ENCODE measurements at places on chromosomes 4 and X.

- peak; percentile 38 for DNase-seq
Observed at GRCh38 chr4:54882616-54883015, 224.9 kb downstream of the KIT start.

GRCh38 chr4:30600246-30601017 lies 119.7 kb upstream of the PCDH7 start:
- peak; percentile 38 for DNase-seq

DNA sequence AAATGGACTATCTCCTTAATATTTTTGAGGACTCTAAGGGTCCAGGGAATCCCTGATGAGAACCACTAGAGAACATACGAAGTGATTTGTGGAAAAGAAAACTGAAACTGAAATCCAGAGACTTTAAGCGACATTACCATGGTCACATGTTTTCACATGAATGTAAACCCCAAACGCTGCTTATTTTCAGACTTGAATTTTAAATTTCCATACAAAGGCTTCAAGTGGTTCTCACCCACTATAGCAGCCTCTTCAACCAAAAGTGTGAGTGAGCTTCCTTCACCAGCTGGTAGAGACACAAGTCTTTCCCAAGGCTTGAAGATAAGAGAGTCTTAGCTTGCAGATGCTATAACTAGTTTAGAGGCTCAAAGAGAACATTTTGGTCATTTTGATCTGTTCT lies 232.7 kb downstream of the MGST2 start:
- no peak for DNase-seq

GRCh38 chr4:65656008-65656407 lies 14.3 kb downstream of the EPHA5 start:
- DNase-seq = no peak

GRCh38 chr4:112953262-112953661 lies 96.2 kb upstream of the ANK2 start:
- no peak for DNase-seq

DNA sequence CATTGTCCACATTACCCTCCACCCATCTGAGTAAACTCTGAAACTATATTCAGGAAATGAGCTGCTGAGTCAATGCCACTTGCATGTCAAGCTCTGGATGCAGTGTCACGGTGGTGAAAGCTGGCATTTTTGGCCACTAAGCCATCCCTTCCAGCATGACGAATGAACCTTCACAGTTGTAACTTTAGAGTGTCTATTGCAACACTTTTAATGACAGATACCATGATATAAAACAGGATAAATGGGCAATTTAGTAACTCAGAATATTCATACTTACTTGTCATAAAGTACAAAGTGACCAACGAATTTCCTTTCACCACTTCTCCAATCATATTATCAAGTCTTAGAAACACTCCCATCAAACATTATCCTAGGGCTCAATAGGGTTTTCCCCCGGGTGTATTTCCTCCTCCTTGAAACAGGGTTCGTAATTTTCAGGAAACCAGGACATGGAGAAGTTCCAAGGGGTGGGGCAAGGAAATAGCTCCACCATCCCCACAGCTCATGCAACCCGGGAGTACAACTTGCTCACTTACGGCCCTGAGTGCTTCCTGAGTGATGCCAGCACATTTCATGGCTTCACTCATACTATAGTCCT lies 73.1 kb downstream of the MTHFD2L start:
- peak; percentile 89 for DNase-seq

- DNase-seq = no peak
Observed at GRCh38 chr4:139331185-139331584, 28.9 kb upstream of the NDUFC1 start.

DNA sequence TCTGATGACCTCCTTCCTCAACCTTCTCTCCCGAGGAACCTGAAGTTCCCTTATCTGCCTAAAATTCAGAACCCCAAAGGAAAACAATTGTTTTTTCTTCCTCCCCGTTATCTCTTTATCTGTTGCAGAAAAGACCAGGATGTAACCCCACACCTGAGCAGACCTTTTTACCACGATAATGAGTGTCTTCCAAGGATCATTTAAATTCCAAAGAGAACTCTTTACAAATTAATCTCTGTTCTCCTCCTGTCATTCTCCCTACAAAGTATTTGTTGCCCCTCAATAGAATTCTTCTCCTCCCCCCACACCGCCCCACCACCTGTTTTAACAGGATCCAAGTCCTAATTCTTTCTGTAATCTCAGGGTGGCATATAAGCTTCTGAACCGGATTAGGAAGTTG lies 78.5 kb upstream of the NLGN4X start:
- DNase-seq = no peak

DNA sequence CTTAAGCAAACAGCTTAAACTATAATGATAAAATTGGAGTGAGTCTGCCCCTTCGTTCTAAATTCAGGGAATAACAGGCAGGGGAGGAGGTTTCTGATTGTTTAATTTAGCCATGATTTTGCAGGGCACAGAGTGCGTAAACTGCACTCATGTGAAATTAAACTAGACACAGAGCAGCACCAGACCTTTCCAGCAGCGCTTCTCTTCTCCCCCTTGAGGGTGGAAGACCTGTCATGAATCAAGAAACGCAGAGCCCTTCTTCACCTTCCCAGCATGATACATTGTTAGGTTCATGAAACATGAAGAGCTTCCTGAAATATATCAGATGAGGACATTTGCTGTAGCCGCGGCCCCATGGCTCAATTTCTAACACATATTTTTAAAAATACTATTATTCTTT lies 63.1 kb downstream of the FAM114A1 start:
- no peak for DNase-seq

DNA sequence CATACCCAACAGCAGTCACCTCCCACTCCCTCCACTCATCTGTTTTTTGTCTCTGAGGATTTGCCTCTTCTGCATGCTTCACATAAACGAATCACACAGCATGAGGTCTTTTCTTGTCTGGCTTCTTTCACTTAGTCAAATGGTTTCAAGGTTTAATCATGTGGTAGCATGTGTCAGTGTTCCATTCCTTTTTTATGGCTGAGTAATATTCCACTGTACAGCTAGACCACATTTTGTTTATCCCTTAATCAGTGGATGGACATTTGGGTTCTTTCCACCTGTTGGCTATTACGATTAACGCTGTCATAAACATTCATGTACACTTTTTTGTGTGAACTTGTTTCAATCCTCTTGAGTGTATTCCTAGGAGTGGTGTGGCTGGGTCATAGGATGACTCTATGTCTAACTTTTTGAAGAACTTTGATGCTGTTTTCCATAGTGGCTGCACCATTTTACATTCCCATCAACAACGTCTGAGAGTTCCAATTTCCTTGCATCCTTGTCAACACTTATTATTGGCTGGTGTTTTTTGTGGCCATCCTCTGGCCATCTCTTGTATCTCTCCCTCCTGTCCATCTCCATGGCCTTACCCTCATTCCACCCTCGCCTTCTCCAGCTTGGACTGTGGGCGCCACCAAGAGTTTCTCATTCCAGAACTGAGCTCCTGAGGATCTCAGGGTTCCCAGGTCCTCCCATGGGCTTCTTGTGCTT lies 12.4 kb upstream of the NSG1 start:
- no peak for DNase-seq

- no peak for DNase-seq
Observed at GRCh38 chrX:9532349-9532748, 67.5 kb downstream of the TBL1X start.

DNA sequence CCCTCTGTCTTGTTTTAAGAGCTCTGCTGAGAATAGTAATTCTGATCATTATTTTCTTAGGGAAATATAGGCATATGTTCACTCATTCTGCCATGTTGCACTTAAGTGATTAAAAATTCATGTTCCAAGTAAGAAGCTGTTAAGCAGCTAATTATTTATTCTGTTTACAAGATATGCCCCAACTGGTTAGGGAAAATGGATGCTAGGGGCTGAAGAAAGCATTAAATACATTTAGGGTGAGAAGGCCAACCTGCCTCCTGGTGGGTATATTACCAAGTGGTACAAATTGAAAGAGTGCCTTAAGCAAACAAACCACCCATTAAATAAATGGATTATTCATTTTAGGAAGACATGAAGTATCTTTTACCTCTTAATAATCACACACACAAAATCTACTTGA lies 392.6 kb upstream of the EPHA5 start:
- no peak for DNase-seq

- DNase-seq = peak; percentile 35
Observed at GRCh38 chr4:141853091-141853764, 216.8 kb downstream of the IL15 start.

GRCh38 chrX:136055651-136056221 lies 70.5 kb downstream of the SLC9A6 start:
- DNase-seq = peak; percentile 90

GRCh38 chr4:161285461-161285860 lies 878.3 kb downstream of the FSTL5 start:
- DNase-seq = no peak

DNA sequence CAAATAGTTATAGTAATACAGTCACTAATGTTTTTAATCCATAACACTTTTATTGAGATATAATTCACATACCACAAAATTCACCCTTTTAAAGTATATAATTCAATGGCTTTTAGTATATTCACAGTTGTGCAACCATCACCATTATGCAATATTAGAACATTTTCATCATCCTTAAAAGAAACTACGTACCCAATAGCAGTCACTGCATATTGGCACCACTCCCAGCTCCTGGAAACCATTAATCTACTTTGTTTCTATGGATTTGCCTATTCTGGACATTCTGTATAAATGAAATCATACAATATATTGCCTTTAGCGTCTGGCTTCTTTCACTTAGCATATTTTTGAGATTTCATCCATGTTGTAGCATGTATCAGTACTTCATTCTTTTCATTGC lies 99.3 kb downstream of the AMMECR1 start:
- peak; percentile 40 for DNase-seq

GRCh38 chr4:182000077-182000476 lies 243.1 kb upstream of the TENM3 start:
- DNase-seq = no peak

DNA sequence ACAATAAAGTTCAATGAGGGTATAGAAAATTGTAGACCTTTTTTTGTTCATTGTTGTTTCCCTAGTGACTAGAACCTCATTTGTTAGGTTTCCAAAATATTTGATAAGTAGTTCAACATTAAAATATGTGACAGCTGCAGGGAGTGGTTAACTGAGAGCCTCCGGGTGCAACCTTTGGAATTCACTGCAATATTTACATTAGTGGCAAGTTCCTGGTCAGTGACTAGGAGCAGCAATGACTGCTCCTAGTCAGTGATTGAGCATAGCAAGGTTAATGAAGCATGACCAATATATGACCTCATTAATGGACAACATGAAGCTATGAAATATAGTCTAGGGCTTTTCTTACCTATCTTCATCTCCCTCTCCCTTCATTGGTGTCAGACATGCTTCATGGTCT lies 65.8 kb upstream of the FAM47A start:
- no peak for DNase-seq

GRCh38 chrX:46863072-46863471 lies 26.2 kb downstream of the RP2 start:
- no peak for DNase-seq

DNA sequence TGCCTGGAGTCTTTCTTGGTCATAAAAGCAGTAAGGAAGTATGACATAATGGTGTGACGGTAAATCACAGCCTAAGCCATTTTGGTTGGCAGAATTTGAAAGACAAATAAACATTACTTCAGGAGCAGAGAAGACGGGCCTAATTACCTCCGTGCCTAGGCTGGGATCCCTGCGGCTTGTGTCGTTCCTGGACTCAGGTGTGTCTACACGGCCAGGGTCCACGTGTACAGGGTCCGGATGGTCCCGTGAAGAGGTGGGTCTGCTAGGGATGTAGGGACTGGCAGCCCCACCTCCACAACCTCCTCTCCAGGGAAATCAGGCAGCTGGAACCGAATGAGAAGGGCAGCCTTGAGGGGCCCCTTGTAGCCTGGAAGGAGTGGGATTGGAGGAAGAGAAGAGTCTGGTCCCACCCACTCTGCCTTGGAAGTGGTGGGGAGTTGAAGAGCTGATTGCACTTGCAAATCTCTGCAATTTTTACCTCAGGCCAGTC lies 55.4 kb upstream of the PLAC1 start:
- DNase-seq = no peak

DNA sequence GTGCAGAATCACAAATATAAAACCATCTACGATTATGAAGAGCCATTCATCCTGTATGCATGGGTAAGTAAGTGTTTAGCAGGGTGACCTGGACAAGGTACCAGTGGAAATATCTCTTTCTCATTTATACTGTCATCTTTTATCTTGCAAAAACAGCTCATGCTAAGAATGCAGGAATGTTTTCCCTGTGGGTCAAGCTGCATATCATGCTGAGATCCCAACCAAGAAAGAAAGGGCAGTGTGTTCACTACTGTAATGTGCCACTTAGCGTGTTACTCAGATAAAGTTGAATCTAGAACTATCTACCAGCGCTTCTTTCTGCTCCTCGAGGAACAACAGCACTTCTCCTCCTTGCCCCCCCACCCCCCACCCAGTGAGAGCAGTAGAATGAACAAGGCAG lies 212.7 kb upstream of the TBL1X start:
- no peak for DNase-seq

DNA sequence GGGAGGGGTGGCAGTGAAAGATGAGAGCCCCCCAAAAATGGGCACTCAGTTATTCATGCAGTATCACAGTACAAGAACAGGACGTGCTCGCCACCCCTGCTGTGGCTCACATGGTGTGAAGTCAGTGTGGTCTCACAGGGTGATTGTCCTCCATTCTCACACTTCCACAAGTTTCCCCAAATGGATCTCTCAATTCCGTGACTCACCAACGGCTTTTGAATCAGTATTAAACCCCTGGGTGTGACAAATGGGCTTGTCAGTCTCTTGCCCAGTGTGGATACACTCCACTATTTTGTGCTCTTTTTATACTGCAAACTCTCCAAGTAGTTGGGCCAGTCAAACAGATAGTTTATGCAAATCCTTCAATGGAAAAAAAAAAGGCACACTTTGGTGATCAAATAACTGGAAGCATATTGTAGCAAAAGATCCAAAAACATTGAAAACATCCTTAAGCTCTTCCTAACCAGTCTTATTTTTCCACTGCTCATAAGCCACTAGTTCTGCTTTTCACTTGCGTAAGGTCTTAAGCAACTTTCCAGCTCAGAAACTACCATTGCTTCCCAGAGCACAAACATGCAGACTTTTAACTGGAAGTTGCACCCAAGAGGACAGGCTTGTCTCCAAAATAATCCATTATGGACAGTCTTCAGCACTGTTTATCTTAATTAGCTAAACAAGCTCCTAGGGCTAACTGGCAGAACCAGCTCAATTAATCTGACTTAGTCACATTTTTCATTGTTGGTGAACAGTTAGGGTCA lies 365.7 kb downstream of the PPP3CA start:
- peak; percentile 67 for DNase-seq

DNA sequence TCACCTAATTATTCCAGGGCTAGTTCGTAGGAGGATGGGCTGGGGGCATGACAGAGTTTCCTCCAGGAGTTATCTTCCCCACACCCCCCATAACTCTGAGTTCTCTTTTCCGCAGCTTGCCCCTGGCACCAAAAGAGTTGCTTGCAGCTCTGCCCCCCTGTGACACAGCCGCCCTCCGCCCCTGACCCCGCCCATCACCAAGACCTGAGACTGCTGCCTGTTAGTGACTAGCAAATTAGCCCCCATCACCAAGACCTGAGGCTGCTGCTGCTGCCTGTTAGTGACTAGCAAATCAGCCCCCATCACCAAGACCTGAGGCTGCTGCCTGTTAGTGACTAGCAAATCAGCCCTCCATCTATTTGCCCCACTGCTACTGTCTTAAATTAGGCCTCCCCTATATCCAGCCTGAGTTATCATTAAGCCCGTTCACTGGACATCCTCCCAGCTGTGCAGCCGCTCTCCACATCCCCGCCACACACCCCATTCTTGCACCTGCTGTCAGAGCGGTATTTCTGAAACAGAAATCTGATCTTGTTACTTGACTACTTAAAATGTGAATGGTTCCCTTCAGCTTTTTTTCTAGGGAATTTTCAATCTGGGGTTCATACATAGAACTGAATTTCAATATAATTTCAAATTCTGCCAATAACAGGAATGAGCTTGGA lies 1.5 kb upstream of the PAPSS1 start:
- no peak for DNase-seq

- DNase-seq = peak; percentile 55
Observed at GRCh38 chr4:11635342-11635741, 206.6 kb upstream of the HS3ST1 start.

Measured in adipocyte (in vitro differentiated cells).